Dermis blood vessel endothelial cell (primary cell): ENCODE measurements at places on chromosomes 4 and X.
A peak's percentile ranks its signal among the peaks of the same experiment; 100 is the strongest.

DNA sequence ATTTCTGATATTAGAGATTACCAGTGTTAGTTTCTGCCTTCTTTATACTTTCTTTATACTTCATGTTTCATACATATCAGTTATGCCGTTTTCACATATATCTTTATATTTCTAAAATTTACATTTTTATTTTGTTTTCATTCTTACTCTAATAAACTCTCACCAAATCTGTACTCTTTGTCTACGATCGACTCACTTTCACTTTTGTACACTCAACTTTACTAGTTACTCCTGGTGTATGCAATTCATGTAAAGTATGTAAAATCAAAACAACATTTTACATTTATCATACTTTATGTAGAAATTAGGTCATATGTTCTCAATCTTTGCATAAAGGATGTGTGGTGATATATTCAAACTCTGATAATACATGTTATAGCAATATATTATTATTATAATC, 59.9 kb downstream of the UGT2A3 start:
- no peak for DNase-seq

DNA sequence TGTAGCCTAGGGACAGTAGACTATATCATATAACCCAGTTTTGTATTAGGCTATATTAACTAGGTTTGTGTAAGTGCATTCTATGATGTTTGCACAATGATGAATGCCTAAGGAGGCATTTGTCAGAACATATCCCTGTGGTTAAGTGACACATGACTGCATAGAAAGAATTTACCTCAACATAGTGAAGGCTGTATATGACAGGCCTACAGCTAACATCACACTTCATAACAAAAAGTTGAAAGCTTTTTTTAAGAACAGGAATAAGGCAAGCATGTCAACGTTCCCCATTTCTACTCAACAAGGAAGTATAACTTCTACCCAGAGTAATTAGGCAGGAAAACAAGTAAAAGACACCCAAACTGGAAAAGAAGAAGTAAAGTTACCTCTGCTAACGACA, 165.9 kb upstream of the NDST4 start:
- DNase-seq, result no peak

GRCh38 chr4:1235381-1236102, 13.4 kb downstream of the CTBP1 start:
- no peak for DNase-seq

GRCh38 chrX:774536-774935, 143.9 kb downstream of the SHOX start:
- DNase-seq, result no peak

GRCh38 chr4:3436798-3437581, 4.8 kb upstream of the HGFAC start:
- DNase-seq, result peak; percentile 69

DNA sequence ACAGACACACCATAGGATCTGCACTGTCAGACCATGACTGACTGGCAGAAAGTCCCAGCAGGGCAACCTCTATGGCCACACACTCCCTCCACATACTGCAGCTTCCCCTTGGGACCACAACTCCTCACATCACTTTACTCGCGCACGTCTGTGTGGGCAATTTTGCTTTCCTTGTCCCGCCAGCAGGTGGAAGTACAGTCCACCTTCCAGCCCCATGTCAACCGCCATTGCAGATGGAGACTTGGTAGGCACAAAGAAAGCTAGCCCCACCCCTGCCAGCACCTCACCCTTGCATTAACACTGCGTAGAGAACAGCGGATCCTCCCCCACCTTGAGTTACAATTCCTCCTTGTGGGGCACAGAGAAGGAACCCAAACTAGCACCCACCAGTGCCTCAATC, 74.4 kb upstream of the NAP1L2 start:
- peak; percentile 0 for DNase-seq

DNA sequence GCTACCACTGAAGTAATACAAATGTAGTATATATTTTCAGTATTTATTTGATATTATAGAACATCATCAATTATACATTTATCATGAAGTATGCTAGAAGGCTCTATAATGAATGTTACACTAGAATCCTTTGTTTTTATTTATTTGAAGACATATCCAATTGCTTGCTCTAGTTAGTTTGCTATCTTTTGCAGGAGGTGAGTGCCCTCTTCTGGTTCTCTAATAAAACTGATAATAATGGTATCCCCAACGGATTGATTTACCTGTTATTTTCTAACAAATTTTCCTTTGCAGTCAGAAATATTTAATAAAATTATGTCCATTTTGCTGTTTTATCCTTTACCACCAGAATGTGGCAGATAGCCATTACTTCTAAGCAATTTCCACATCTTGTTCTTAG, 274.3 kb upstream of the TACR3 start:
- DNase-seq, result no peak

GRCh38 chr4:133594390-133595207, 445.5 kb downstream of the PCDH10 start:
- no peak for DNase-seq

DNA sequence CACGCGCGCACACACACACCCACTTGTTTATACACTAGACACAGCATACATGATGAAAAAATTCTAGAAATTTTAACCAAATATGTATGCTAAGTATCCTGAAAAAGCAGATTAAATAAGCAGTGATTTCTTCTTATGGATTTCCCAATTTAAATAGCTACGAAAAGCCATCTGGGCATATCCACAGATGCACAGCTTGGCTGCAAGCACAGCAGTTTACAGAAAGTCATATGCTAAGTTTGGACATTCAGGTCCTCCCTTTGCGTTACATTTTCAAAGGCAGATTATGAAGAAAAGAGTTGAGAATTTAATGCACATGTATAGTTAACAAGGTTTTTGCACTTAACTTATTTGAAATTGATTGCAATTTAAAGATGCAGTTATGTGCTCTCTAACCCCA, 542.2 kb upstream of the EPHA5 start:
- DNase-seq, result no peak

DNA sequence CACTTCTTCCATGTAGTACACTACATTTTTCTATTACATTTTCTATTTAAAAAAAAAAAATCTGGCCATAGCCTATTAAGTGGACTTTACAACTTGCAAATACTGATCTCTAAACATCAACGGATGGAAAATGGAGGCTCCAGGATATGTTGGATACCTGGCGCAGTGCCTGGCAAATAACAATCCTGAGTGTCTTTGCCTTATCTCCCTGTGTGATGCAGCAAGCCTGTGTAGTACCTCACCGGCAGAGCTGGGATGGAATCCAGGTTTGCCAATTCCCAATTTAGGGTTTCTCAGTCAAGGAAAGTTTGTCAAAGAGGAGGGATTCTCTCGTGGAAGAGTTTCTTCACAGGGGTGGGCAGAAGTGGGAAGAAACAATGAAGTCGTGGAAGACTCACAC, 93.2 kb downstream of the KDR start:
- no peak for DNase-seq

DNA sequence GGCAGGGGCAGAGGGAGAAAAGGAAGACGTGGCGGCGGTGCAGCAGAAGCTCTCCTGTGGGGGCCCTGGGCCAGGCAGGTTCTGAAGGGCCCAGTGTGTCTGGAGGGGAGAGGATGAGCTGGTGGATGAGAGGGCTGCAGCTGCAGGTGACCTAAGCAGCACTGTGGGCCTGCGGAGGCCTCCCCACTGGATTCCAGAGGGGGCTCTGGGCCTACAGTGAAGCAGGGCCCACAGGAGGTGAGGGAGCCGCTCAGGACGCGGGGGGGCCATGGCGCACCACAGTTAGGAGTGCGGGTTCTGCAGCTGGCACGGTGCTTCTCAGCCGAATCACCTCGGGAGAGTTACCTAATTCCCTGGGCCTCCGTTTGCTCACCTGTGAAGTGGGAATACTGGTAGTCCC, 10.5 kb downstream of the ABLIM2 start:
- DNase-seq, result no peak

DNA sequence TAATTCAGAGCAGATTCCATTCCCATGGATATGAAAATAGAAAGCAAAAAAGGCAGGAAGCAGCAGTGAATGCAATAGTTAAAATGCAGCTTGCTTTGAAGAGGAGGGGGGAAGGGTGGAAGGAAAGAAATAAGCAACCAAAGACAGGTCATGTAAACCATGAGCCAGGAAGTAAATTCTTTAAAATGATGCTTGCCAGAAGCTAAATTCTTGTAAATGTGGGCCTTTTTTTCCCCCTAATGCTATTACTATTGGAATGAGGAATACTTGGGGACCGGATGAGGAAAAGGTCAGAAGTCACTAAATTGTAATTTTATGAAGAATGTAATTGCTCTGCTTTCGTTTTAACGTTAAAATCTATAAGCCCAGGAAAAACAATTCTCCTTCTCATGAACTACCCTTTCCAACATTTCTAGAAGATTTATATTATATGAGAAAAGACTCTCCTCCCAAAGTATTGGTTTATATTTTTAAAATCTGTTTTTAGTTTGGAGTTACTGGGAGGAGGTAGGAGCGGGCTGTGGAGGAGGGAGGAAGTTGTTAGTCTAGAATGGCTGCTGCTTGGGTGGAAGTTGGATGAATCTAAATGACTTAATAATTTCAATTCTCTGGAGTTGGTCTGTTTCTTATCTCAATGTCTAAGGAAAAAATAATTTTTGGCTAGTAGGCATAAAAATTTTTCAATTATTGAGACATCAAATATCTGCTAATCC, 77.6 kb upstream of the PCDH18 start:
- no peak for DNase-seq

DNA sequence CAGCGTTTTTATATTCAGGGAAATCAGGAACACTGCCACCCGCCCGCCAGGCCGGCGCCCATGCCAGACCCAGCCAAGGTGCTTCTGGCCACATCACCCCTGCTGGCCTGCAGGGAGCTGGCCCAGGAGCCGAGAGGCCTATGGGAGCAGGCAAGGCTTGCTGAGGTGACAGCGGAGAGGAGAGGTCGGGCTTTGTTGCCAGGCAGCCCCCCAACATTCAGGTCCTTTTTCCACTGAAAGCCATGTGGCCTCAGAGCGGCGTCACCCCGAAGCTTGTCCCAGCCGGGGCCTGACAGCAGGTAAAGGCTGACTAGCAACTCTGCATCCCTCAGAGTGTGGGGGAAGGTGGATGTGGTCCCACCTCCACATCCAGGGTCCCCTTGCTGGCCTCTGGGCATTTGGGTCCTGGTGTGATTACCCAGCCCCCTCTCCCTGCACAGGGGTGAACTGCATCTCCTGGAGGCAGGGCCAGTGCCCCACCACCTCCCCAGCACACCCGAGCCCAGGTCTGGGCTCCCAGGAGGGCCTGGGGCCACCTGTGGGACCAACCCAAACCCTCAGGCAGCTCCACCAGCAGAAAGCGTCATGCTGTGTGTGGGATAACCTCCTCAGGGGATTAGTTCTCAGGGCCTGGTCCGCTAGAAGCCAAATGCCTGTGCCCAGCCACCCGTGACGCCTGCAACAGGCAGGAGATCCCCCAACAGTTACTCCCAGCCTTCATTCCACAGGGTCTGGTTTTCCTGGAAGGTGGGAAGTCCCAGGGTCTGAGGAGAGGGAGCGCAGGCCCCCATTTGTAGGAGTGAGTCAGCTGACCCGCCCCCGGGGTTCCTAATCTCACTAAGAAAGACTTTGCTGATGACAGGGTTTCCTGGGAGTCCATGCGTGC, at the start of gene PDE6B:
PDE6B (plus strand) TSS at position 869 of the 886 bp plus-strand sequence. CDS start 54 bp downstream, outside the sequence.
- no peak for DNase-seq

GRCh38 chr4:57044996-57045395, 65.2 kb downstream of the IGFBP7 start:
- DNase-seq, result no peak

DNA sequence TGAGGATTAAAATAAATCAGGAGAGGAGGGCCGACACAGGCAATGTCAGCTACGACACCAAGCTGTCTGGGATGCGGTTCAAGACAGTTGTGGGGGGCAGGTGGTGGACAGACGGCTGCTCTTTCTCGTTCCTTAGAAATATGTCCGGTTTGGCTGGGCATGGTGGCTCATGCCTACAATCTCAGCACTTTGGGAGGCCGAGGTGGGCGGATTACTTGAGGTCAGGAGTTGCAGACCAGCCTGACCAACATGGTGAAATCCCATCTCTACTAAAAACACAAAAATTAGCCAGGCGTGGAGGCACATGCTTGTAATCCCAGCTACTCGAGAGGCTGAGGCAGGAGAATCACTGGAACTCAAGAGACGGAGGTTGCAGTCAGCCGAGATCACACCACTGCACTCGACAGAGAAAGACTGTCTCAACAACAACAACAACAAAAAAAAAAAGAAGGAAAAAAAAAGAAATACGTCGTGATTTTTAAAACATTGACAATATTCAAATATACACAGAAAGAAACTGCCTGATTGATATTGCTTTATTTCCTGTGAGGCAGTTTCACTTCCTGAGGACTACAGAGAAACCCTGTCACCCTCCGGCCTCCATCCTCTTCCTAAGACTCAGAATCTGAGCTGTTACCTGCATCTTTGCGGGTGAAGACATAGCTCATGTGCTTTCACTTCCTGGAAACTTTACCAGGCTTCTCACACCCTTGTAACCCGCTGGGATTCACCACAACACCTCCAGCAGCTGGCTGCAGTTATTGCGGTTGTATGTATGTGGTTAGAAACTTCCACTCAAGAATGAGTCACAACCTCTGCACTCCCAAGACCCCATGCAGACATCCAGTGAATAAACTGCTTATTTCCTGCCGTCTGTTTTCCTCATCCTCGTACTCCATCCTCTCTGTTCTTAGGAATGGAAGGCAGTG, 63.8 kb upstream of the STS start:
- peak; percentile 76 for DNase-seq

DNA sequence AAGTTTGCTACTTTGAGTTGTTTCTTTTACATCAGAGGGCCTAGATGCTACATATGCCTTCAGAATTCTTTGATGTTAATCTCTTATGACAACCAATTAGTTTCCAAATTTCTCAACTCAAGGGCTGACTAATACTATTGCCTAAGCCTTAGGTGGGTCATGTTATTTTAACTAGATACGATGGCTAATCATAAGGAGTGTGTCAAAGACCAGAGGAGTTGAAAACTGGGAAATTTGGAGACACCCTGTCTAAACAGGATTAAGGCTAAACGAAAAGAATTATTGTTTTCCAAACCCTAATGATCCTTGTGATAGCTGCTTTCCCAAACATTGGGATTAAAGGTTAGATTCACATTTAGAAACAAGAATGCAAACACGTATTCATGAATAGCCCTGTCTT, 228.5 kb downstream of the PCDH7 start:
- no peak for DNase-seq

GRCh38 chr4:13476915-13477314, 7.2 kb downstream of the RAB28 start:
- DNase-seq, result no peak

- peak; percentile 0 for DNase-seq
Measured at GRCh38 chrX:21412029-21412428, 37.8 kb downstream of the CNKSR2 start.

- DNase-seq, result no peak
Measured at GRCh38 chr4:170008371-170008770, 17.8 kb downstream of the MFAP3L start.

- no peak for DNase-seq
Measured at GRCh38 chr4:71027611-71028010, 34.2 kb downstream of the DCK start.
